ENCODE measurements at places on chromosomes 4 and X.

GRCh38 chr4:172656055-172656454, 512.6 kb upstream of the GALNT7 start:
- DNase-seq: no peak

DNA sequence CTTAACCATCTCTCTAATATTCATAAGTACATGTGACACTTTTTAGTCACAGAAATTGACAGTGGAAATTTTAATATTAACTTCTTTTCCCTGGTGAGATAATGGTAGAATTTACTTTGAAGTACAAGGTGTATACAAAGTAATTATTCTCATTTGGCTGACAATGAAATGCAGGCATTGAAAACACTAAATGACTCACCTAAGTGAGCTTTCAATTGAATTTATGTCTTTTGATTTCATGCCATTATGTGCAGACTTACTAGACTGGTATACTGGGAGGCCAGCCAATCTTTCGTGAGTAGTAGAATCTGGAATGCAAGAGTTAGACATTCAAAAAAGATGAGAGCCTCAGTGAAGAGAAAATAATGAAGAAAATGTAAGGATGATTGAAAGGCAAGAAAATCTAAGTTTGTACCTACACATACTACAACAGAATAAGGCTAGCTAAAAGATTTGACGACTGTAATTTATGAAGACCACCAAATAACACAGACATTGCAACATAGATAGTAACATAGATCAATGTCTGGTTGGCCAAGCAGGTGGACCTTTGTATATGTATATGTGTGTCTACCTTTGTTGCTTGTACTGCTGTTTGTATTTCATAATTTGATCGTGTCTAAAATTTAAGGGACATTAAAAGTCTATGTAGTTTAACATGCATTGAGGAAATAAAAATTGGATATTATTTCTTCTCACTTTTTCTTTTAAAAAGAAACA, 459.7 kb downstream of the IL15 start:
- DNase-seq: peak; percentile 93

DNA sequence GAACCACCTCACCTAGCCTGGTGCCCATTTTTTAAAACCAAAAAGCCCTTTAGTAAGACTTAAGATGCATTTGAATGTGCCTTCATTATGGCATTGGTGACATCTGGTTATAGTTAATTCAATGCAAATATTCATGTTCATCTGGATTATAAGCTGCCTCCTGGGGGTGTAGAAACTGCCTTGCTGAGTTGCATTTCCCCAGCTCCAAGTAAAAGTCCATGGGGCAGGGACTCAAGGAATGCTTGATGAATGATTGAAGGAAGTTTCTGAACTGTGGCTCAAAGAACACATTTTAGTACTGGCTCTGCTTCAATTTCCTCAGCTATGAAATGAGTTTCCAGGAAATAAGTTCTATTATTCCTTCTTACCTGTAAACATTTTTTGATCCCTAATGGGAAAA, 18.5 kb upstream of the RBM47 start:
- peak; percentile 17 for DNase-seq

DNA sequence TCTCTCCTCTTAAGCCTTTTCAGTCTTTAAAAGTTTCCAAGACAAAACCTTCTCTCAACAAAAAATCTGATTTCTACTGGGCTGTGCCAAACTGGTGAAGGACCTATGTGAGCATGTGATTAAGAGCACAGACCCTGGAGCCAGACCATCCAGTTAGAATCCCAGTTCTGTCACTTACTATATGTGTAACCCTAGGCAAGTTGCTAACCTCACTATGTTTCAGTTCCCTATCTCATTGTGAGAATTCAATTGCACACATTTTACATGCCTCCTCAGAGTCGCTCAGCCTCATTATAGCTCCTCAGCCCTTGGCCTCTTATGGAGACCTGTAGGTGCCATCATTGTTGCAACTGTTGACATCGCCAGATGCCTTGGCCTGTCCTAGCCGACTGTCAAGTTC, 54.1 kb upstream of the VEGFD start:
- no peak for DNase-seq

- no peak for DNase-seq
Measured at GRCh38 chr4:1472911-1473518, 66.8 kb upstream of the NKX1-1 start.

GRCh38 chrX:37989304-37989703, 17.0 kb upstream of the SYTL5 start:
- no peak for DNase-seq

GRCh38 chr4:109294006-109294405, 8.5 kb downstream of the COL25A1 start:
- no peak for DNase-seq

DNA sequence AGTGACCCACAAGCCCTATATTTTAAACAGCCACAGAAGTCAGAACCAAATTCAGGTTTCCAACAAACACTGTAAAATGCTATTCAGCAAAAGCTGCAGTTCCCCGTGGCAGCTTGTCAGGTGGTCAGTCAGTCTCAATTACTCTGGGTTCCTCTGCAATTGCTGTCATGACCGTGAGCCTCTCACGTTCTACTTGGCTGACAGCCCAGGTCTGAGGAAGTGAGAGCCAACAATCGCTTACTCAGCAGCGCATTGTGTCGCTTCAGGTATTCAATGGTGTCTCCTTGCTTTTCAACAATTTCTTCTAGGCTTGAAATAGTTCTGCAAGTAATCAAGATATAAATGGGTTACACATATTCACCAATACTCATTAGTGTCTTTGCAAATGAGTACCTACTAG, 25.8 kb downstream of the TRIM75 start:
- no peak for DNase-seq

- no peak for DNase-seq
Measured at GRCh38 chrX:71910986-71911730, 513 bp downstream of the NHSL2 start.

DNA sequence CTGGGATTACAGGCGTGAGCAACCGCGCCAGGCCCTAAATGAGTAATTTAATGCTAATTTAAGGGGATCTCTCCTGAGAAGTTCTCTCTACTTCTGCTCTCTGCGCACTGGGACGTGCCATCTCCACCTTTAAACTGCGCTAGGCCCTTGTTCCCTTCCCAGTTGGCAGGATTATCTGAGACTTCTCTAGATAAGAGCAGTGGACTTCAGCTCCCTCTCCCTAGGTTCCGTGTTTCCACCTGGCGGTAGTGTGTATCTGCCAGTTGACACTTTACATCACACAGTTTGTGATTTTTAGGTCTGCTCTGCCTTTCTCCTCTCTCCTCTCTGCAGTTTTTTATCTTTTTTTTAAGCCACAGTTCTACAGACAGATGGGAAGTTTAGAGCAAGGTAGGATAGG, 40.2 kb downstream of the ARHGAP10 start:
- no peak for DNase-seq

DNA sequence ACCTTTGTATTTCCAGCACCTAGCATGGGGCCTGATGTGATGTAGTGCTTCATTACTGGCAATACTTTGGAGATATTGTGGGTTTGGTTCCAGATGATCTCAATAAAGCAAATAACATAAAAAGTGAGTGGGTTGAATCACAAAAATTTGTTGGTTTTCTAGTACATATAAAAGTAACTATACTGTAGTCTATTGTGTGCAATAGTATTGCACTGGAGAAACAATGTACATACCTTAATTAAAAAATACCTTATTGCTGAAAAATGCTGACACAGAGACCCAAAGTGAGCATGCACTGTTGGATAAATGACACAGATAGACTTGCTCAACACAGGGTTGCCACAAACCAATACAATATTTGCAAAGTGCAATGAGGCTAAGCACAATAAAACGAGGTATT, 17.7 kb upstream of the MGST2 start:
- DNase-seq: no peak

- DNase-seq: no peak
Measured at GRCh38 chr4:123257591-123257990, 139.0 kb upstream of the SPRY1 start.

DNA sequence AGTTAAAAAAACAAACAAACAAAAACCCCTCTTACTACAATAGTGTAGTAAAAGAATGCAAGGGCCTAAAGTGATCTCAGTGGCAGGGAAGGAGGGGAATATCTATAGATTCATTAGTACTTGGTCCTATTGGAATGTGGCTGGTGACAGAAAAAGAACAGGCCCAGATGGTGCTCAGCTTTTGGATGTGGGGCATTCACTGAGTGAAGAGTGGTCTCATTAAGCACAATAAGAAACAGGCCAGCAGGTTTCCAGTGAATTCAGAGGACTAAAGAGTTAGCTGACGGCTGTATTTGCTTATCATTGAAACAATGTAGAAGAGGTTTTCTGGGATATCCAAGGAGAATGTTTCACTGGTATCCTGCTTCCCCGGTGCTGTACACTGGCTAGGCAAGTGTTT, 243.8 kb upstream of the HHIP start:
- no peak for DNase-seq

DNA sequence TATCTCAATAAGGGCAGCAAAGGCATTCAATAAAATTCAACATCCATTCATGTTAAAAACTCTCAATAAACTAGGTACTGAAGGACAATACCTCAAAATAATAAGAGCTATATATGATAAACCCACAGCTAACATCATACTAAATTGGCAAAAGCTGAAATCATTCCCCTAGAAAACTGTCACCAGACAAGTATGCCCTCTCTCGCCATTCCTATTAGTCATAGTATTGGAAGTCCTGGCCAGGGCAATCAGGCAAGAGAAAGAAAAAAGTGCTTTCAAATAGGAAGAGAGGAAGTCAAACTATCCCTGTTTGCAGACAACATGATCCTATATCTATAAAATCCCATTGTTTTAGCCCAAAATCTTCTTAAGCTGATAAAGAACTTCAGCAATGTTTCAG, 116.8 kb downstream of the TENT5D start:
- no peak for DNase-seq

DNA sequence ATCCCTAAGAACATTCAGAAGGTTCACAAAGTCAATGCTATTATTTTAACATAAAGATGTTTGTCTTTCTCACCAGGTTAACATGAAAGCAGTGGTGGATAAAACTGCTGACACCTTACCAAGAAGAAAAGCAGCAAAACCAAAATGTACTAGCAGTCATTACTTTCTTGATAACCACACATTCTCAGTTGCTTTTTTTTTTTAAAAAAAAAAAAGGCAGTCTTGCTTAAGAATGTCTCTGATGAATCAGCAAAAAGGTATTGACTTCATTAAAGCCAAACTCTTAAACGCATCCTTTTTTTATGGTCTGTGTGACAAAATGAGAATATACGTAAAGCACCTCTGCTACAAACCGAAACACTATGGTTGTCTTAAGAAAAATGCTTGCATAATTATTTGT, 31.9 kb downstream of the CDKL2 start:
- peak; percentile 8 for DNase-seq

DNA sequence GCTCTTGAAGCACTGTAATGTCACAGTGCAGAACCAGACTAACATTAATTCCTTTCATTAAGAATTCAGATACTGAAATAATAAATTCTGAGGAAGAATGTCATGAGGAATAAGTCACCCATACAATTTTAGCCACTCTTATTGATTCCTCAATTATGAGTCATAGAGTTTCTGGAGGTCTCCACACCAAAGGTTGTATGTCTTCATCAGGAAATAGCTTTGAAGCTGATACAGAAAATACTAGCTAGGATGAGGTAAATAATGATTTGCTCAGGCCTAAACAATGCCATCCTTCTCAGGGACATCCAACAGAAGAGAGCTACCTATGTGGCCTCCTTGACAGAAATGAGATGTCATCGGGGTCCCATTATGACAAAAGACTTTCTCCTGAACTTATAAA, 238.8 kb downstream of the OR13H1 start:
- DNase-seq: no peak

- no peak for DNase-seq
Measured at GRCh38 chrX:87236830-87237440, 280.7 kb upstream of the KLHL4 start.

DNA sequence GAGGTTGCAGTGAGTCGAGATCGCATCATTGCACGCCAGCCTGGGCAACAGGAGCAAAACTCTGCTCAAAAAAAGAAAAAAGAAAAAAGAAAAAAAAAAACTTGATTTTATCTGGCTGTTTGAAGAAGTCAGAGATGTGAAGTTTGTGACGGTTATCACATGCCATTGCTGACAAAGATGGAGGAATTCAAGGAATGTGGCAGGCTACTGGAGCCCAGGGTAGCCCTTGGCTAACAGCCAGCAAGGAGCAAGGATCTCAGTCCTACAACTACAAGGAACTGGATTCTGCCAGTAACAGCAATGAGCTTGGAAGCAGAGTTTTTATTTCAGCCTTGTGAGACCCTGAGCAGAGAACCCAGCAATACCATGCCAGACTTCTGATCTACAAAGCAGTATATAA, 24.3 kb upstream of the TET2 start:
- no peak for DNase-seq

GRCh38 chrX:41686788-41687187, 2.0 kb upstream of the GPR34 start:
- no peak for DNase-seq

DNA sequence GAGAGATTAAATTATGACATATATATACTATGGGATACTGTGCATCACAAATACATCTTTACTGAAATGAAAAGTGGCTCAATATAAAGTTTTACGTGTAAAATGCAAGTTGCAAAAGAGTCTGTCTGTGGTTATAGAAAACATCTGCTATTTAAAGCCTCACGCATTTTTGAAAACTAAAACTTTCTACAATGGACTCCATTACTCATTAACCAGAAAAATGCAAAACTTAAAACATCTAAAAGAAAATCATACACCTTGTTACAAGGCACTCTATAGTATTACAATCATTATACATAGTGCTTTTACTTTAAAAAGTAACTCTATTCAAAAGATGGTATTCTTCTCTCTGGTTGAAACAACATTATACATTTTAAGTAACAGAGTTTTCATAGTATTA, 755.6 kb downstream of the DMD start:
- DNase-seq: no peak

DNA sequence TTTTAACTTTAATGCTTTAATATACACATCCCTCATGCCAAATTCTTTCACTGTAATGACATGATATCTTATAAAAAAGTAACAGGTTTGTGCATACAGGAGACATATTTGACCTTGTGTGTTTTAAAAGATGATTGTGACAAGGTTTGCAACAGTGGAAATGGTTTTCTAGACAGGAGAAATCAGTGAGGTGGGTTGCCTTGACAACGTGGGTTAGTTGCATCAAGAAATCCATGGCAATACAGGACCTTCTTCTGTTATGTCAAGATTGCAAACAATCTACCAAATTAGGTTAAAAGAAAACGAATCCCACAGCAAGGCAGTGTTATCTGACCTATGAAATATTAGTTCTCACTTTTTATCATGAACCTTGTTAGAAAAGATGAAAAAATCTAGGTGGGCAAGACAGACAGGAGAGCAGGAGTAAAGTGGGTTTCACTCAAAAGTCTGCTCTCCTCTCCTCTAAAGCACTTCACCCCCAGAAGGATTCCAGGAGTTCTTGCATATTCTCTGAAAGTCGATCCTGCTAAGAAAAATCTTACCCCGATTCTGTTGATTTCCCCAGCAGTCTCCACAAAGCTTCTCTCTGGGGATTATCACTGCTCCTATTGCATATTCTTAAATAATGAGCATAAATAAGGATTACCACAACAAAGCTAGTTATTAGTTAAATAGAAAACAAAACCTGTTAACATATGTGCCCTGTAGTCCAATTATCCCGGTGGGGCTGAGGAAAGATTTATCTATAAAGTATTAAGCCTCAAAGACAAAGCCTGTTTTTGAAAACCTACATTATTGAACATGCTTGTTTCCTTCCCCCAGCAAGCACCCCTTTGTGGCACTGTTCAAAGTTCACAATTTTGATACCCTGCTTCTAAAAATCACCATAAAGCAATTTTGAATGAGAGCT, 71.0 kb downstream of the TMA16 start:
- DNase-seq: no peak
